Camera-type eye (tissue), 1 donor: ENCODE measurements at places on chromosomes 11 and 22. TPM values are rescaled to one million over a fixed set of nuclear protein-coding genes. Genes with fewer than 3 reads are reported as not detected.

RTCB gene
- 86.5 TPM for total RNA-seq

SLC6A5 gene
- total RNA-seq = 0.99 TPM

NRIP3 gene
- total RNA-seq = 8.1 TPM

TRIM49 gene
- total RNA-seq = not detected

SELENOH gene
- 76.9 TPM for total RNA-seq

F2 gene
- not detected for total RNA-seq

HPX gene
- total RNA-seq = 2.8 TPM

OR4D10 gene
- not detected for total RNA-seq

SLC16A8 gene
- total RNA-seq = 12.6 TPM

ACTN3 gene
- 0.49 TPM for total RNA-seq

PYGM gene
- total RNA-seq = 24.2 TPM

ESAM gene
- 25.6 TPM for total RNA-seq

ANO1 gene
- 10.4 TPM for total RNA-seq

ANKRD49 gene
- 19.6 TPM for total RNA-seq

KRTAP5-2 gene
- total RNA-seq = not detected

ADAMTS15 gene
- 24.5 TPM for total RNA-seq

RAG1 gene
- 0.93 TPM for total RNA-seq

UBQLN3 gene
- 0.88 TPM for total RNA-seq

DSCAML1 gene
- 18.0 TPM for total RNA-seq

POLD3 gene
- 21.8 TPM for total RNA-seq
